ENCODE measurements at places on chromosomes 4 and X.

GRCh38 chr4:73315091-73315490 lies 56.5 kb upstream of the ANKRD17 start:
- no peak for DNase-seq

GRCh38 chrX:3286196-3286945 lies 60.1 kb downstream of the MXRA5 start:
- no peak for DNase-seq

DNA sequence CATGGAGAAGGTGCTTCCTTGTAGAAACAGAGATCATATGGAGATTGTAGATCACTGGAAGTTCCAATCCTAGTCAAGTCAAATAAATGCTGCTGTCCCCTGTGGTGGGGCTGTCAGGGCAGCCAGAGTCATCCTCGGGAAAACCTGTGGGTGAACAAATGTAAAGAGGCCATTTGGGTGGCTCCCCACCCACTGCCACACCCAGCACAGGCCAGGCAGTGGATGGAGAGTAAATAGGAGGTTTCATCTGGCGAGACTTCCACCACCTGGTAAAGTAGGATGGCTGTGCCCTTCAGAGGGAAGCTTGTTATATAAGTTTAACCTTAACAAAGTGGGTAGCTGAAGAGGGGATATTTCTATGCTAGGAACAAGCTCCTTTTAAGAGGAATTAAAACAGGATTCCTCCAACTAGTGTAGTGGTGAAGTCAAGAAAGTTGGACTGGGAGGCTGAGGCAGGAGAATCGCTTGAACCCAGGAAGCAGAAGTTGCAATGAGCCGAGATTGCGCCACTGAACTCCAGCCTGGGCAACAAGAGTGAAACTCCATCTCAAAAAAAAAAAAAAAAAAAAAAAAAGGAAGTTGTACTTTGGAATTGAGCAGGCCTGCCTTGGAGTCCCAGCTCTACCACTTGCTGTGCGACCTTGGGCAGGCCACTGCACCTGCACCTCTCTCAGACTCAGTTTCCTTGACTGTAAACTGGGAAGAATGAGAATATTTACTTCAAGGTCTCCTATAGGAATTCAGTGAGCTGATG lies 273.7 kb downstream of the PTTG2 start:
- DNase-seq = no peak

GRCh38 chr4:103499094-103499493 lies 220.7 kb downstream of the TACR3 start:
- DNase-seq = no peak

DNA sequence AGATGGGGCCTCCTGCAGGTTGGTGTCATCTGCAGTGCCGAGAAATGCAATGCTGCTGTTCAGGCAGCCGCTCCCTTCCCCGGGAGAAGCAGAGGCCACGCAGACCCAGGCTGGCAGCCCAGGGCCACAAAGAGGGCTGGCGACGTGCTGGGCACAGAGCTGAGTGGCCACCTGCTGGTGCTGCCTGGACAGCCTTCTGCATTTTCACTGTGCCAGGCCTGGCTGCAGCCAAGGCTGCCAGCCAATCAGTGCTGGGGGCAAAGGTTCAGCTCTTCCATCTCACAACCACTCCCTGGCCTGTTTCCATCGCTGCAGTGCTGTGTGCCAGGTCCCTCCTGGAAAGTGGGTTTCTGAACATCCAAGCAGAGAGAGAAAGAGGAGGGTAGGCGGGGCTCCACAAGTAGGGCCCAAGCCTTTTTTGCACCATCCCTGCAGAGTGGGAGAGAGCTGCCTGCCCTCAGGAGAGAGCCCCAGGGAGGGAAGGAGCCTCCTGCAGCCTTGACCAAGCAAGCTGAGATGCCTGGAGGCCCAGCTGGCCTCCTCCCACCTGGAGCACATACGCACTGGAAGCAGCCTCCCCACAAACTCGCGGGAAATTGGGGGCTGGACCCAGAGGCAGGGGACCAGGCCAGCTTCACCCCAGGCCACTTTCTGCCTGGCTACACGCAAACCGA lies 20.1 kb downstream of the ADRA2C start:
- no peak for DNase-seq

- DNase-seq = no peak
Observed at GRCh38 chr4:27568236-27568951, 707.8 kb downstream of the STIM2 start.

- no peak for DNase-seq
Observed at GRCh38 chr4:147816382-147817254, 84.7 kb downstream of the ARHGAP10 start.

- no peak for DNase-seq
Observed at GRCh38 chr4:82994834-82995233, 15.8 kb downstream of the LIN54 start.

DNA sequence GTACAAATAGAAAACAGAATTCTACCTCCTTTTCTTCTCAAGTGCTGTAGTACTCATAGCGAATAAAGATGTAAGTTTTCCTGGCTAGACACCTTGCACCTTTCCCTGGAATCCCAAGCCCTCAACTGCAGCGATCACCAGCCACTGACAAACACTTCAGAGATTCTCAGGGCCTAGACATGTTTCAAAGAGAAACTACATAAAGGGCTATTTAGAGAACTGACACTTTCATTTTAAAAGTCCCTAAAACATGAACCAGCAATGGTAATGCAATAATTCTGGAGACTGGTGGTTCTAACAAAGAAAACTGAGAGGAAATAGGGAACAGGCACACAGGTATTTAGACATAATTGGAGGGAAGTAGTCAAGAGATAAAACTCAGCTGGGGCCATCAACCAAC lies 35.7 kb downstream of the FANCB start:
- no peak for DNase-seq

DNA sequence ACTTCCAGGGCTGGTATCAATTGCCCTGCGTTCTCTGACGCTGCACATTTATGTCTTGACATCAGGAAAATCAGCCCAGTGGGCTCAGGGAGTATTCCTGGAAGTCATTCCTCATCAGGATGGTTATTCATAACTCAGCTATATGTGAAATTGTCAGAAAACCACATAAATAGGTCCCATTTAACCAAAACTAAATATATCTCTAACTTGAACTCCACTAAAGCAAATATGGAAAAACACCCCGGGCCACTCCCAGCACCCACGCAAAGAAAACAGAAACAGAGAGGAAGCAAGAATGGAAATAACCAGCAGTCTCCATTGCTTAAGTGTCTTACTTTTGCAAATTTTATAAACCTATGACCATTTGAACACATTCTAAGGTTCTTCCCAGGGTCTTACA lies 112.0 kb downstream of the IRF2 start:
- no peak for DNase-seq

DNA sequence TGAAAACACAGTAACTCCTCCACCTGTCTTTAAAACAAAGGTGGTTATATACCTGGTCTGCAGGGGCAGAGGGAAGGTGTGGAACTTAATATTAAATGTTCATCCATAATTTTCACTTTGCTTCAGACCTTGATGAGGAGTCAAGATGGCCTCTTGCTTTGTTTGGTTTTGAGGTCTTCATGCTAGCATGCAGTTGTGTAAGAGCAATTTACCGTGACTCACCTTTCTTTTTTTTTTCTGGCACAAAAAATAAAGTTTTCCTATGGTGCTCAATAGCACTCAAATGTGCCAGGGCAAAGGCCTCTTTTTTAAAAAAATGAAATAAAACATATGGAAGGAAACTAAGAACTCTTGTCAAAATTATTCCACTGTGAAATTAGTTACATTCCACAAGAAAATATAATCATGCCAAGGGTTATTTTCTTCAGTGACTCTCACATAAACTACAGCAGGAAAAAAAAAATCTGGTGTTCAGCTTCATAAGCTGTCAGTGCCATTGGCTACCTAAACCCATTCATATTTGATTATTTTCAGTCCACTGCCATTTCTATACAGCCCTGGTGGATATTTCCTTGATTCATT lies 128.2 kb downstream of the SLC7A11 start:
- no peak for DNase-seq

DNA sequence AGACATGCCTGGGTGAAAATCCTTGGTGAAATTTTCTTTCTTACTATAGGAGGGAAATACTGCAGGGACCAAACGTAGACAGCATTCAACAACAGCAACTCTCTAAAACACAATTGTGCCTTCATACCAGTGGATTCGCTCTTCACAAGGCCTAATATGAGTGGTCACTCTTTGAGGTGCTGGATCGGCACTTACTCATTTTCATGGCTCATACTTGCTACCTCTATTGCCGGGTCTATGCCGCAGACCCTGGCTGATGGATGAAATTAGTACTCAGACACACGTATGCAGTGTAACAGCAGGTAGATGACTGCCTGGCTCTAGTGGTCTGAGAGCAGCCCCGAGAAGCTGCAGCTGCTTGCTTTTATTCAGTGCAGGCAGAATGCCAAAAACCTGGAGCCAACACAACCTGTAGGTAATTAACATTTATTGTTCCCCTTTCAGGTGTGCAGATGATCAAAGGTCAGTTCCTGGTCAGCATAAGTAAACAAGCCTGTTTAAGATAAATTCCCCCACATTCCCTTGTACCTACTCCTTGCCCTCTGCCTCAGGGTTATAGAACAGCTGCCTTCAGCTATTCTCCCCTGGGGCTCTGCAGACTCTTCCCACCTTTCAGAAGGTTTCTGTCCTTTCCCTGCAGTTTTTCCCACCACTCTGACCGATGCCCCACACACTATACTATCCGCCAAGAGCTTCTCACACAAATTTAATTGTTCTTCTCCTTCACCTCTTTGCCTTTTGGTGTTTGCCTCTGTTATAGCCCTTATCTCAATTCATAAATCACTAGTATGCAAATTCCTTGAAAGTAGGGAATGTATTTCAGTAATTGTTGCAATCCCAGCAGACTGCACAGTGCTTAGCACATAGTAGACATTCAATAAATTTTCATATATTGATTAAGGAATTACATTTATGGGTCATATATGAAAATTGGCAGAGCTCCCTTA lies 210.0 kb downstream of the SPANXN3 start:
- no peak for DNase-seq

DNA sequence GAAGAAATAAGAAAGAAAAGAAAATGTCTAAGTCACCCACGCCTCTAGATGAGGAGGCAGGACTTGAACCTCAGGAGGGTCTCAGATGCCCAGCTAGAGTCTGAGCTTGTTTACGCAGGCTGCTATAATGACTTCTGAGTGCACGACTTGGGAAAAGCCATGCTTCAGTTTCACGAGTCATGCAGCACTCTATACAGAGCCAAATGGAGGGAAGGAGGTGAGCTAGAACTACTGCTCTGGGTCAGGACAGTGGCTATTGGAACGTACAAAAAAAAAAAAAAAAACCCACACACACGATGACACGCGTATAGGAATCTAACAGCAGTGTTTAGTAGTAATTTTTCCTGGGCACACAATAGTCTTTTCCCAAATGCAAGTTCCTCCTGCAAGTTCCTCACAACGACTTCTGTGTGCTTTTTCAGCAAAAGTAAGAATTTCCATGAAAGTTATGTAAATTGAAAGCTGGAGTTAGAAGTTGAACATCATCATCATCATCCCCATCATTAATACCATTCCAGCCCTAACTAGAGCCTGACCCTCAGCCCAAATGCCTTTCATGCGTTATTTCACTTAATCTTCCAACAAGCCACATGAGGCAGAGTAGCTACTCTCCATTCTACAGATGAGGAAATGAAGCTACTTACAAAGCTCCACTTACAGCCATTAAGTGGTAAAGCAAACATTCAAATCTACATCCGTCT lies 36.6 kb downstream of the IRF2 start:
- no peak for DNase-seq

DNA sequence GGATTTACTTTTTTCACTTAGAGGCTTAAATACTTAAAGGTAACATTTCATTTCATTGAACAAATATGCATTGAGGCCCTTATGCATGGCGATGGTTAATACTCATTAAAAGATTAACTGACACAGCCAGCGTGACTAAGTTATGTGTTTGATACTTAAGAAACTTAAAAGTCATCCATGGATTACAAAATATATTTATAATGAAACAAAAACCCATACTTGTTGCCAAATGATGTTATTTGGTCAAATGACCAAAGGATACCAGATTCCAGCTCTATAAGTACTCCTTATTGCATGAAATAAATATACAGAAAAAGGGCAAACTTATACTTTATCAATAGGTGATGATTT lies 26.7 kb downstream of the ZNF330 start:
- no peak for DNase-seq

DNA sequence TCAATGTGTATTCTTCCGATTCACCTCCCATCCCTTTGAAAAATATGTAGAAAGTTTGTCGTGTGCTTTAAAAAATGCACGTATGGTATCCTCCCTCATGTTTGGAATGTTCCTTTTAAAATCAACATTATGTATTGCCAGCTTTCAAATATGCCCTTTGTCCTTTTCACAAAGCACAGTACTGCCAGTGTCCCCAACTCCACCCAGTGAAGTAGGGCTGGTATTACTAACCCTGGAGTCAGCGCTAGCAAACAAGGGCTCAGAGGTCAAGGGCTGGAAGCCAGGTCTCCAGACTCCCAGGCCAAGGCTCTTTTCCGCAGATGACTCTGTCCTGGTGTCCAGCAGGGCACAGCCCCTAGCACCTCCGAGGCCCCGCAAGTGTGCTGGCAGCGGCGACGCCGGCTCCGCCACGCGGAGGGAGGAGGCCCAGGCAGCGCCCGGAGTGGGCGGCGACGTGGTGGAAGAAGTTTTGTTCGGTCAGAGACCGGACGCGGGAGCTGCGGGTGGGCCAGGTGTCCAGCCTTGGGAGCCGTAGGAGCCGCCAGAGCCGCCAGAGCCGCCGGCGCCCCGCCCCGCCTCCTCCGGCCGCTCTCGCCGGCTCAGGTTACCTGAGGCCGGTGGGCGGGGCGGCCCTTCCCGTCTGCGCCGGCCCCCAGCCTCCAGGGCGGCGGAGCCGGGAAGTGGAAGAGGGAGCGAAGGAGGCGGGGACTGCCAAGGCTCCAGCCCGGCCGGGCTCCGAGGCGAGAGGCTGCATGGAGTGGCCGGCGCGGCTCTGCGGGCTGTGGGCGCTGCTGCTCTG lies at the start of gene IL13RA1:
Gene IL13RA1, plus strand, starts transcription at position 720 of the 799 bp plus-strand sequence. Its CDS starts 33 bp downstream, at position 753.
- peak; percentile 15 for DNase-seq

- no peak for DNase-seq
Observed at GRCh38 chr4:66785479-66785878, 759.8 kb downstream of the CENPC start.

- no peak for DNase-seq
Observed at GRCh38 chr4:89069481-89069880, 12.5 kb upstream of the FAM13A start.

DNA sequence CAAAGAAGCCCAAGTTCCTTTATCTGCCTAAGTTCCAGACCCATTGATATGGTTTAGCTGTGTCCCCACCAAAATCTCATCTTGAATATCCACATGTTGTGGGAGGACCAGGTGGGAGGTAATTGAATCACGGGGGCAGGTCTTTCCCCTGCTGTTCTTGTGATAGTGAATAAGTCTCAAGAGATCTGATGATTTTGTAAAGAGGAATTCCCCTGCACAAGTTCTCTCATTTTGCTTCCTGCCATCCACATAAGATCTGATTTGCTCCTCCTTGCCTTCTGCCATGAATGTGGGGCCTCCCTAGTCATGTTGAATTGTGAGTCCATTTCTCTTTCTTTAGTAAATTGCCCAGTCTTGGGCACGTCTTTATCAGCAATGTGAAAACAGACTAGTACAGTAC lies 860.2 kb downstream of the FSTL5 start:
- no peak for DNase-seq

DNA sequence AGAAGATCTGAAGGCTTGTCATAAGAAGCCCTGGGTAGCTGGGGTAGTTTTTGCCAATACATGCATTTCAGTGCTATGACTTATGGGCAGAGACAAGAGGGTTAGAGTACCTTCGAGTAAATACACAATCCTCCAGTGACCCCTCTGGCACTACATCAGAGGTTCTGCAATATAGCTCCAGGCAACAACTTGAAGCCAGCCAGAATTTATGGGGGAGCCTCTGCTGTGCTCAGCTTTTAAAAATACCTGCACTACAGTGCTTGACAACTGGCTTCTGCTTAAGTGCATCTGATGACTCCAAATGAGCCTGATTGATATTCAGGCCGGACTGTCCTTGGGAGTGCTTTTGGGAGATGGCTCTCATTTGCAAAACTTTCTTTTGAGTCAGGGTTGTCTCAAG lies 44.9 kb upstream of the SMAD1 start:
- no peak for DNase-seq
